Right renal cortex interstitium (tissue), 3 donors: ENCODE measurements at places on chromosomes 2 and 18. TPM values are rescaled to one million over a fixed set of nuclear protein-coding genes. Genes with fewer than 3 reads are reported as not detected.

The SKA1 gene
- 6.6 TPM for polyA plus RNA-seq

DNA sequence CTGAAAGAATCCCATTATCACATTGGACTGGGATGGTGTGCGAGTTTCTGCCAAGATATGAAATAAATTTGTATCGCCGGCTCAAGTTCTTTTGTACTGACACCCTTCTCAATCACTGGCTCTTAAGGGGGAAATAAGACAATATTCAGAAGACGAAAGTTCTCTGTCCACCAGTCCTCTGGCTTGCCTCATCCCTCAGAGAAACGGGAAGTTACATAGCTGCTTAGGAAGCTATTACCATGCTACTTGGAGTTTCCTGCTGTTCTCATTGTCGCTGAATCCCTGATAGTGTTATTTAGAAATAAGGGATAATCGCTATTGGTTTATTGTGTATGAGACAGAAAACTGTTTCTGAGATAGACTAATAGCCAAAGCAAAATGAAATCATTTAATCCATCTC lies 205.0 kb upstream of the ZNF521 start:
- DNase-seq: no peak

DNA sequence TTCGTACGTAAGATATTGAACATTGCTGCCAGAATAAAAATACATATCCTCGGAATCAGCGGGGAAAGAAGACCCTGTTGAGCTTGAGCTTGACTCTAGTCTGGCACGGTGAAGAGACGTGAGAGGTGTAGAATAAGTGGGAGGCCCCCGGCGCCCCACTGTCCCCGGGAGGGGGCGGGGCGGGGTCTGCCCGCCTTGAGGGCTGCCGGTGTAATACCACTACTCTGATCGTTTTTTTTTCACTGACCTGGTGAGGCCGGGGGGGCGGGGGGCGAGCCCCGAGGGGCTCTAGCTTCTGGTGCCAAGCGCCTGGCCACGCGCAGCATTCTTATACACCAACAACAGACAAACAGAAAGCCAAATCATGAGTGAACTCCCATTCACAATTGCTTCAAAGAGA lies 324.0 kb upstream of the REG3G start:
- DNase-seq: no peak

GRCh38 chr2:2175381-2176090 lies 155.5 kb downstream of the MYT1L start:
- DNase-seq: no peak

GRCh38 chr2:191582355-191582754 lies 95.6 kb upstream of the NABP1 start:
- DNase-seq: no peak

GRCh38 chr2:241062389-241063092 lies 39.5 kb downstream of the MTERF4 start:
- no peak for DNase-seq

- DNase-seq: no peak
Observed at GRCh38 chr2:181348107-181348837, 108.9 kb upstream of the ITGA4 start.

DNA sequence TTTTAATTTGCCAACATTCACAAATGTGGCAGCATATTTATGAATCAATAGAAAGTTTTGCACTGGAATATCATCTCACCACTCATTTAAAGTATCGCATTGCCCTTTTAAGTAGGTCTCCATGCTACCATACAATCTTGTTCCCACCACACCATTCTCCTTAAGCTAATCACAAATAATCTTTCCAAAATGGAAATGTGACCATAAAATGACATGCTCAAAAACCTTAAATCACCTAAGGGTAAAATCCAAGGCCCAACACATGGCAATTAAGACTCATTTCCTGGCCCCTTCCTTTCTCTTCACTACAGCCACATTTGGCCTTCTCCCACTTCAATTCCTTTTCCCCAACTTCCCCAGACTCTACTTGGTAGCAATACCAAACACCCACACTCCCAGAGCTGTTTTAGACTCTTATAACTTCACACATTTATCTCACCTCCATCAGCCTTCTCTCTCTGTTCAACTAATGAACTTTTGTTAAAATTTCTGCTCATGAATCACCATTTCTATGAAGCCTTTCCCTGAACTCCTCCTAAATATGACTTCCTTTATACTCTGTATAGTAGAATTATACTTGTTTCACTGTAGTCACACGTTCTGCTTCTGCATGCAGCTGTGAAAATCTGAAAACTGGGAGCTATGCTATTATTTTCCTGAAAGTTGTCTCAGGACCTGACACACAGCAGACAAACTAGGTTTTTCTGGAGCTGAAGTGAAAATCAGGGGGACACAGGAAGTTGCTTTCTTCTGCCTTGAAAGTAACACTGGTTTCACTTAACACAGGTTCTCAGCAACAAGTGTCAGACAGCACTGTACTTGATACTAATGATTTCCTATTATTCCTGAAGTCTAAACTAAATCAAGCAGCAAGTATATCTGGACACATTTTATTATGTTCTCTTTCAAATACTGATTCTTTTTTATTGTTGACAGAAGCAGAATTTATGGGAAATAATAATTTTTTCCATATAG lies 303.9 kb downstream of the ZEB2 start:
- no peak for DNase-seq

DNA sequence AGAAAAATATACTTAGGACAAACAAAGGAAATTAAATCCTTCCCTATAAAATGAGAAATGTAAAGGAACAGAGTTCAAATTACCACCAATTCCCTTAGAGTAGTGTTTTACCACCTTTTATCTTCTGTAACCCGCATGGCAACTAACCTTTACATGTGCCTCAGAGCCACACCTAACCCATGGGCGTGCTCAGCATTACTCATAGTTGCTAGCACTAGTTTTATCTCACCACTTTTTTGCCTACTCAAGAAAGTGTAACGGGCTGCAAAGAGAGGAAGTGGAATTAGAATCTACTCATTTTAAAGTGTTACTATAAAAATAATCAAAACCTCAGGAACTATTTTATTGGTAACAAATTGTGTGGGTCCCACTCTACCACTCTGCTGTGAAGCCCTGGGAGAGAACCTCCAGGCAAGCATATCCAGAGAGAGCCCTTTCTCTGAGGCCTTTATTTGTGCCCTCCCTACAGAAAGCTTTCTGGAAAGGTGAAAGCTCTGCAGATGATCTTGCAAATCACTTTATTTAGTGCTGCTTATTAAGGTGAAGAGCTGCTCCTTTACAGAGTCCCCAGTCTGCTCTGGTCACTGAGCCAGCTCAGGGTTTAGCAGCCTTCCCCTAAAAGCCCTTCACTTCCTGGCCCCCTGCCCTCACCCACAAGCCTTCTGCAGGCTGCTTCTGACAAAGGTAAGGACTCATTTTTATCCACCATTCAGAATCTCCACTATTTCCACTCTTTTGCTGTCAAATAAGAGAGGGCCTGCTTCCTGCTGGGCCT lies 98.8 kb downstream of the TRABD2A start:
- no peak for DNase-seq

The FLACC1 gene
- 1.0 TPM for polyA plus RNA-seq

DNA sequence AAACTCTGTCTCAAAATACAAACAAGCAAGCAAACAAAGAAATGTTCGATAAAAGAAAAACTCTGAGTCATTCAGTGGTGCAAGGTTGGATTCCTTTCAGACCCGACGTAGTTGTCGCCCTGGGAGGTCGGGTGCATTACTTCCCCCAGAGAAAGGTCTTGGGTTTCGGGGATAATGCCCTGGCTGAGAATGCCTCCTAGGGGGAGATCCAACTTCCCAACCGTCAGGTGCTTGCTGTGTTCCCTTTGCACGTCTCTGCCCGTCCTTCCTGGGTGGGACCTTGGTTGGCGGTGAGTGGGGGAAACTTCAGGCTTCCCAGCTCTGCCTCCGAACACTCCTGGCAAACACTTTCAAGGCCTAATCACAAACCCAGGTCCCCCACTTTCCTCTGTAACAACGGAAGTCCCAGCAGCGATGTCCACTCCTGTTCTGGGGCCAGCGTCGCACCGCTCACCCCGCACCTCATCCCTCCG lies 609 bp downstream of the TPGS2 start:
- DNase-seq: peak; percentile 29

DNA sequence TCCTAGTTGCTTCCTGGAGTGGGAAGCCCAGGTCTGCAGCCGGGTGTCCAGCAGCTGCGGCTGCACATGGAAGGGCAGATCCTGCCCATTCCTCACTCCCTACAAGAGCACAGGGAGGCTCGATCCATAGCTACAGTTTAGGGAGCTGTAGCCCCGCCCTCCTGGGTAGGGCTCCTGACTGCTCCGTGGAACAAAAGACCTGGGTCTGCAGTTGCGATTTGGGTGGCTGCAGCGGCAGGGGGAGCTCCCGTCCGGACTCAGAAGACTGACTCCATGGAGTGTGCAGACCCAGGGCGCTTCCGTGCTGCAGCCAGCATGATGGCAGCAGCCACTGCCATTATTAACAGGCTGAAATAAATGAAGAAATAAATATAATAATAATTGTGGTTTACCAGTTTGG lies 157.3 kb downstream of the CTNNA2 start:
- no peak for DNase-seq

The GAD1 gene
- 0.53 TPM for polyA plus RNA-seq

The GKN1 gene
- polyA plus RNA-seq: not detected

GRCh38 chr2:207122651-207123334 lies 43.0 kb downstream of the KLF7 start:
- no peak for DNase-seq

The ELOA2 gene
- polyA plus RNA-seq: not detected

GRCh38 chr18:55833543-55833942 lies 245.6 kb upstream of the TCF4 start:
- no peak for DNase-seq

DNA sequence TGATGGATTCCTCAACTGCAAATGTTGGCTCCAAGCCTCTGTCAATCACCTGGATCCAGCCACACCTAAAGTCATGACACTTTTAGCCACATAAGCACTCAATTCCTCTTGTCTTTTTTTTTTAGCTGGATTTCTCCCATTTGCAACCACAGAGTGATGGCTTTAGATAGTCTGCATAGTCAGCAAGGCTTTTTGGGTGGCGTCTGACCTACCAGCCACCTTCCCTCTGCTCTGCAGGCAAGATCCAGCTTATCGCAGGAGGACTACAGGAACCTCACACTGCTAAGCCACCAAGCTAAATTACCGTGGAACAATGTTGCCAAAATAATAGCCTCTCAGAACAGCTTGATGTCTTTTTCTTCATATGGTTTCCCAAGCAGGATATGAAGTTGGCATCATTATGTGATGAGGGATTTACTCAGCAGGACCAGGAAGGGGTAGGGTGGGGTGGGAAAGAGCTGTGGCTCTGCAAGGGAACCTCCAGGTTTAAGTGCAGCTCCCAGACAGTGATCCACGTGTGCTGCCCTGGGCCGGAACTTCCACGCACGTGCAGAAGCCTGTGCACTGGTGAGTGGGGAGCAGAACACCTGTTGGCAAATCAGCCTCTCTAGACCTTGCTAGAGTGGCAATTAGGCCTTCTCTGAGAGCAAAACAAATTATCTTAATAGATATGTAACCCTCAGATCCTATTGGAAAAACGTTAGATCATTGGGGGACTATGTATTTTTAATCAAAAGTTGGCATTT lies 170.6 kb upstream of the NCK2 start:
- no peak for DNase-seq

GRCh38 chr18:73579698-73580097 lies 567.9 kb downstream of the FBXO15 start:
- no peak for DNase-seq

GRCh38 chr2:152407204-152407721 lies 72.3 kb downstream of the FMNL2 start:
- no peak for DNase-seq

GRCh38 chr18:5964108-5964507 lies 68.8 kb upstream of the TMEM200C start:
- no peak for DNase-seq

- no peak for DNase-seq
Observed at GRCh38 chr2:82234283-82234874, 1929.8 kb upstream of the LRRTM1 start.

DNA sequence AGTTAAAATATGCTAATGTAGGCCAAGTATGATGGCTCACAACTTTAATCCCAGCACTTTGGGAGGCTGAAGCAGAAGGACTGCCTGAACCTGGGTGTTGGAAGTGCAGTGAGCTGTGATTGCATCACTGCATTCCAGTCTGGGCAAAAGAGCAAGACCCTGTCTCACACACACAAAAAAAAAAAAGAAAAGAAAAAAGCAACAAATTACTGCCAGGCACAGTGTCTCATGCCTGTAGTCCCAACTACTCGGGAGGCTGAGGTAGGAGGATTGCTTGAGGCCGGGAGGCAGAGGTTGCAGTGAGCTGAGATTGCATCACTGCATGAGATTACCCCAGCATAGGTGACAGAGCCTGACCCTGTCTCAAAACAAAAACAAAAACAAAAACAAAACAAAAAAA lies 110.6 kb downstream of the PRELID3A start:
- no peak for DNase-seq
